ENCODE measurements at places on chromosomes 3 and 15.

DNA sequence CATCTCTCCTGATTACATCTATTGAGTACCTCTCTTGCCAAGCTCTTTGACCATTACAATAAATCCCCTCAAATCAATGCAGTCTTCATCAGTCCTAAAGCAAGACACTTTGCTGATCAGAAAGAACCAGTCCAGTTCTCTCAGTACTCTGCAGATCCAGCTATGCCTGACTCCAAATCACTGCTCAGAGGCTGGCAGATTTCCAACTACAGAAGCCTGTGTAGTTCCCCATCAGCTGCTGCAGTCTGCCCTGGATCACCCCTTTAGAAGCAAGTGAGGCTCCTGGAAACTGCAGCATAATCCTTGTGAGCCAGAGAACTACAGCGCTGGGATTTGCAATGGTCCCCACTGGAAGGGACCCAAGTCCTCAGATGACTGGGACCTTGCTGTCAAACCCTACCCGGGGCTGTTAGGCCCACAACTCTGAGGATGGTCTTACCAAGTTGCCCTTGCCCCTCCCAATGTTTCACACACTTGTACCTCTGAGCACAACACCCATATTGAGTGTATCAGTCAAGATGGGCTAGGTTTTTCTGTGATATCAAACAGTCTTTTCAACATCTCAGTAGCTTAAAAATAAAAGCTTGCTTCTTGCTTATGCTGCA, 81.9 kb upstream of the TOPAZ1 start:
- no peak for DNase-seq

GRCh38 chr3:49667701-49668413, 6.3 kb upstream of the APEH start:
- DNase-seq, result no peak

DNA sequence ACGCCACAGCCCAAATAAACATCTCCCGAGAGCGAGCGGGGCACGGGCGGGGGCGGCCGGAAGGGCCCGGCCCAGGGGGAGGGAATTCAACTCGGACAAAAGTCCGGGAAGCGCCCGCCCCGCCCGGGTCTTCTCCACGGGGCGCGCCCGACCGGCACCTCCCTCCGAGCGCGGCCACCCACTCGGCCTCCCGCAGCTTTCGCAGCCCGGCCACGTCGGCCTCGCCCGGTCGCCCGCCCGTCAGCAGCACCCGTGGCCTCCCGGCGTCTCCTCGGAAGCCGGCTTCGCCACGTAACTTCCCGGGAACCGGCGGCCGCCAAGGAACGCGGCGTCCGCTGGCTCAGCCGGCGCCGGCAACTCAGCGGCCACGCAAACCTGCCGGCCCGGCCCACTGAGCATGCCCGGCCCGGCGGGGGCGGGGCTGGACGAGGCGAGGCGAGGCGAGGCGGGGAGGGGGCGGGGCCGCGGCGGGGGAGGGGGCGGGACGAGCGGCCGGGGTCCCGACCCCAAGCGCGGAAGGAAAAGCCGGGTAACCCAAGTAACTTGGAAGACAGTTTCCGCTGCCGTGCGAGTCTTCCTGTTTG, at the start of gene TJP1:
TJP1 (minus strand) TSS at position 369 of the 584 bp plus-strand sequence. CDS start 440 bp downstream, outside the sequence.
- DNase-seq, result no peak

DNA sequence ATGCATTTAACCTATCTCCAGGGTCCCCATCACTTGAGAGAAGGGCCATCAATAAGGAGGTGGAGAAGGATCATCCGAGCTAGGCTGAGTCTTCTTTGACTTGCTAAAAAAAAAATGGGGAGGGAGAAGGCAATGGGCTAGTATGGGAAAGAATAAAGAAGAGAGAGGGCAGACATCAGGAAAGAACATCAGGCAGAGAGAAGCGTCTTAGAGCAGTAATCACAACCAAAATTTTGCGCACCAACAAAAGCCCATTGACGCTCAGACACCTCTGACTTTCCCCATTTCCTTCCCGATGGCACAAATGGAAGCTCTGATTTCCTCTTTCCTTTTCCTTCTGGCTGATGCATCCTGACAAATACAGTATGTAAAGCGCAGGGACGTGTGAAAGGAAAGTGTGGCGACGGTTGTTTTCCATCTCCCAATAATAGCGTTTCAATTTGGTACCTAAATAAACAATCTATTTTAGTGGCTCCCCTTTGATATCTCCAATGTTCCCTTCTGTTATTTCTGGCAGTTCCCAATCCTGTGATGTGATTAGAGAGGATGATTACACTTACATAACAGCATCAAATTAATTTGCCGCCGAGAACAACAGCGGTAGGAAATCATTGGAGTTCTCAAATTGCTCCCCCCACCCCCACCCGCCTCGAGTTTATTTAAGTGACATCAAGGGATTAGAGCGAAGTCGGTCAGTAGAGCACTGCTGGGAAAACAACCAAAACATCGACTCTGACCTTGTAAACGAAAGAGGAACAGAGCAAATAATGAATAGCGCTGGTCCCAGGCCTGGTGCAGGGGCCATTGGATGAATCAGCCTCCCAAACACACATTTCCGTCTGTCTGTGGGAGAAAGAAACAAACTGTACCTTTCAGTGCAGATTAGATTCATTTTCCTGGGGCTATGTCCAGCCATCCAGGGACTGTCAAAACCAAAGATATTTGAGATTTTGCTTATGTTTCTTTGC, 273.3 kb upstream of the ICE2 start:
- no peak for DNase-seq

GRCh38 chr3:155065537-155065936, 14.6 kb upstream of the MME start:
- DNase-seq, result no peak

DNA sequence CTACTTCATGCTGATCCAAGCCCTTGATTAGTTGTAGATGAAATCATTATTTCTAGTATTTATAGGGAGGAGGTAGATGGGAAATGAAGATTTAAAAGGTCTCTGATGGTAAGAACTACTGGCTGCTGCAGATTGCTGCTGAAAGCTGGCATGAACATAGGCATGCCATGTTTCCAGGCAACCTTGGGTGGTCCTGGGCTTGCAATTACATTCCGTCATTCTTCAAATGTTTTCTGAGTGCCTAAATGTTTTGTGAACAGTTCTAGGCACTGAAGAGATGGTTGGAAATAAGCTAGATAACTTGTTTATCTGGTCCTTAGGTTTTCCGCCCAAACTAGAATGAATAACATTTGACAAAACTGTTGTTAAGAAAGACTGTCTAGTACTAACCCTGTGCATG, 95.8 kb downstream of the KCNAB1 start:
- DNase-seq, result no peak

- no peak for DNase-seq
Measured at GRCh38 chr15:29822684-29823459, 604 bp upstream of the TJP1 start.

DNA sequence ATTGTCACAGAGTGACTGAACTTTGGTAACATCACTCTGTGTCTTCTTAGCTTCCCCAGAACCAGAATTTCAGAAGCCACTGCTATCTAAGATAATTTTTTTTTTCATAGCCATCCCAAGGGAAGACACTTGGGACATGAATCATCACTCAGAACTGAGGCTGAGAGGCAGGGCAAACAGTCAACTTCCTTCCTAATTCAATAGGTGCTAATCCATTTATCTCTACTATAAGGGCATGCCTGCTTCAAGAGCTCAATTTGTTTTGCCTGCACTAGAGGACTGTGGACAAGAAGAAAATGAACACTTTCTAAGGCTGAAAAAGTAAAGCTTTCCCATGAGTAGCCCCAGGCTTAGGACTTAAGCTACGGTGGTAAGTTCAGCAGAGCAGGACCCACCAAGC, 56.7 kb upstream of the MYRIP start:
- no peak for DNase-seq

- no peak for DNase-seq
Measured at GRCh38 chr3:123420416-123420968, 28.4 kb downstream of the ADCY5 start.

- DNase-seq, result no peak
Measured at GRCh38 chr3:153289334-153289808, 127.3 kb downstream of the RAP2B start.

GRCh38 chr3:138796761-138797160, 38.0 kb downstream of the PIK3CB start:
- no peak for DNase-seq

GRCh38 chr15:96333131-96334016, 2.9 kb downstream of the NR2F2 start:
- no peak for DNase-seq

DNA sequence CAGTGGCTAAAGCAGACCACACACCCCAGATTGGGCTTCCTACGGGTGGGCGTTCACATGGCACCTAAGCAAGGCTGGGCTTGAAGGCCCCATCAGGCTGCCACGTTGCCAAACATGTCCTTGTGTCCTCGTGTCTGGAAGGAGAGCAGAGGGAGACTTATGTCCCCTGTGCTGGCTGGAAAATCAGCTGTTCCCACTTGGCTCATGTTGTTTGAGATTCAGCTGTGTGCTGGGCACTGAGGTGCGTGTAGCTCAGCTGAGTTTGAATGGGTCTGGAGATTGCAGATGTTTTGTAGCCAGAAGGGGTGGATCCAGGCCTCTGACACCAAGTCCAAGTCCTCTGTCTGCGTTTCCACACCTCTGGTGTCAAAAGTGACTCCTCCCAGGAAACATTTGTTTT, 34.6 kb downstream of the RLBP1 start:
- DNase-seq, result no peak

DNA sequence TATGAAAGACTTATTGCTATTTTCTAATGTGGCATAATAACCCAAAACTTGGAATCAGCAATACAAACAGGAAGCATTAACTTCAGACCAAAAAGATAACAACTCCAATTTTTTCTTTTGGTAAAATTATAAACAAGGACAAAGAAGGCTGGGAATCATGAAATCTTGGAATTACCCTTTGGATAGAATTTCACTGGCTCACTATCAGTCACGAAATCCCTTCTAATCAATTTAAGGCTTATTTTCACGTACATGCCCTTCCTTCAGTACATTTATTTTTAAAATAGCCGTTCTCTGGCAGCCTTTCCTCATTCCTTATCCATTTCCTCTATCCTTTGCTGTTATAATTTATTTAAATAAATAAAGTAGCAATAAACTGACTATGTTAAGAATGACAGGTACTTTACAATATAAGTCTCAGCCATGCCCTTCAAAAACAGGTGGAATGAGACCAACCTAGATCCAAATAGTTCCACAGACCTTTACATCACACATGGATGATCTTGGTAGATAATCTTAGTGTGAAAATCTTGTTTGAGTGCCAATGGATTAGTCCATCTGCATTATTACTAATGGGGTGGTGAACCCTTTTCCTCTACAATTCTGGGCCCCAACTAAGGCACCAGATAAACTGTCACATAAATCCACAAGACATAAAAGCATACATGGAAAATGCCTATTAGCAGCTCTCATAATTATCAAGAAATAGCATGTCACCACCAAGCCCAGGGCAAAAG, 38.9 kb downstream of the ABI3BP start:
- no peak for DNase-seq

- no peak for DNase-seq
Measured at GRCh38 chr15:83846847-83847246, 192.9 kb downstream of the ADAMTSL3 start.

- DNase-seq, result no peak
Measured at GRCh38 chr15:35289024-35289617, 204.0 kb upstream of the NANOGP8 start.

GRCh38 chr3:23496165-23496564, 293.0 kb downstream of the UBE2E2 start:
- no peak for DNase-seq

- DNase-seq, result no peak
Measured at GRCh38 chr3:40070816-40071215, 238.7 kb upstream of the EIF1B start.

DNA sequence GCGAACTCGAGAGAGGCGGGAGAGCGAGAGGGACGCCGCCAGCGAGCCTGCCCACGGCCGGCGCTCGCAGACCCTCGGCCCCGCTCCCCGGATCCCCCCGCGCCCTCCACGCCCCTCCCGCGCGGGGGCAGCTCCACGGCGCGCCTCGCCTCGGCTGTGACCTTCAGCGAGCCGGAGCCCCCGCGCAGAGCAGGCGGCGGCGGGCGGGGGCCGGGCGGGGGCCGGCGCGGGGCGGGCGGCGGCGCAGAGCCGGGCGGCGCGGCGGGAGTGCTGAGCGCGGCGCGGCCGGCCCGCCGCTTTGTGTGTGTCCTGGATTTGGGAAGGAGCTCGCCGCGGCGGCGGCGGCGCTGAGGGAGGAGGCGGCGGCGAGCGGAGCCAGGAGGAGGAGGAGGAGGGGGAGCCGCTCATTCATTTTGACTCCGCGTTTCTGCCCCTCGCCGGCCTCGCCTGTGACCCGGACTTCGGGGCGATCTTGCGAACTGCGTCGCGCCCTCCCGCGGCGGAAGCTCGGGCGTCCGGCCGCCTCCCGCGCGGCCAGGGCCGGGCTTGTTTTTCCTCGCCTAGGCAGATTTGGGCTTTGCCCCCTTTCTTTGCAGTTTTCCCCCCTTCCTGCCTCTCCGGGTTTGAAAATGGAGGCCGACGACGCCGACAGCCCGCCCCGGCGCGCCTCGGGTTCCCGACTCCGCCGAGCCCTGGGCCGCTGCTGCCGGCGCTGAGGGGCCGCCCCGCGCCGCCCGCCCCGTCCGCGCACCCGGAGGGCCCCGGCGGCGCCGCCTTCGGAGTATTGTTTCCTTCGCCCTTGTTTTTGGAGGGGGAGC, 524 bp downstream of the IGF1R start:
- DNase-seq, result peak; percentile 43

DNA sequence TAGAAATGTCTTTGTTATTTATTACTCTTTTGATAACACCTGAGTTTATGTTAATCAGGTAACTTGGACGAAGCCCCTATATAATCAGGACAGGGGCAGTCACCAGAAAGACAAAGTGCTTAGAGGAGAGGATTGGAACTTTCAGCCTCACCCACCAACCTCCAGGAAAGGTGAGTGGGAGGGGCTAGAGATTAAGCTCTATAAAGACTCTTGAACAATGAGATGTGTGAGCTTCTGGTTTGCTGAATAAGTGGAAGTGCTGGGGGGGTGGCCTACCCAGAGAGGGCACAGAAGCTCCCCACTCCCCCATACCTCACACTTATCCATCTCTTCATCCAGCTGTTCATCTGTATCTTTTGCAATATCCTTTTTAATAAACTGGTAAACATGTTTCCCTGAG, 73.9 kb downstream of the TTBK2 start:
- DNase-seq, result no peak

- no peak for DNase-seq
Measured at GRCh38 chr15:88431441-88431840, 35.7 kb downstream of the MRPL46 start.

DNA sequence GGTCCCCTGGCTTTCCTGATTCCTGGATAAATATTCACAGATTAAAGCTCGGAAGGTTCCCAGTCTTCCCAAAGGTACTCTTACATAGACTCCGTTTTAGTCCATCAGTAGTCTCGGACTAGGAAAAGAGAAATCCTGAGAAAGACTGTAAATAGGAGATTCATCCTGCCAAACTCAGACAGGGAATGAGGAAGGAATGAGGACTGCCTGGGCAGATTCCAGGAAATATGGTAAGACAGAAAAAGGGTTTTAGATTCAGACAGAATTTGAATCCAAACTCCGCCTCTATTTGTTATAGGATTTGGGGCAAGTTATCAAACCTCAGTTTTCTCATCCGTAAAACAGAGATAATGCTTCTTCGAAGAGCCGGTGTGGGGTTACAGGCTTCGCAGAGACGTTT, 77.8 kb upstream of the VGLL4 start:
- DNase-seq, result no peak

GRCh38 chr15:83694536-83694935, 40.6 kb downstream of the ADAMTSL3 start:
- DNase-seq, result no peak

Data from stimulated activated CD4-positive, alpha-beta T cell treated with anti-CD3 and anti-CD28 coated beads, Interleukin-2, amount 100 ng/mL, for 24 hours (primary cell).